ENCODE measurements at places on chromosomes 2 and 18.

GRCh38 chr18:8657873-8658470 lies 47.4 kb upstream of the MTCL1 start:
- DNase-seq, result no peak

DNA sequence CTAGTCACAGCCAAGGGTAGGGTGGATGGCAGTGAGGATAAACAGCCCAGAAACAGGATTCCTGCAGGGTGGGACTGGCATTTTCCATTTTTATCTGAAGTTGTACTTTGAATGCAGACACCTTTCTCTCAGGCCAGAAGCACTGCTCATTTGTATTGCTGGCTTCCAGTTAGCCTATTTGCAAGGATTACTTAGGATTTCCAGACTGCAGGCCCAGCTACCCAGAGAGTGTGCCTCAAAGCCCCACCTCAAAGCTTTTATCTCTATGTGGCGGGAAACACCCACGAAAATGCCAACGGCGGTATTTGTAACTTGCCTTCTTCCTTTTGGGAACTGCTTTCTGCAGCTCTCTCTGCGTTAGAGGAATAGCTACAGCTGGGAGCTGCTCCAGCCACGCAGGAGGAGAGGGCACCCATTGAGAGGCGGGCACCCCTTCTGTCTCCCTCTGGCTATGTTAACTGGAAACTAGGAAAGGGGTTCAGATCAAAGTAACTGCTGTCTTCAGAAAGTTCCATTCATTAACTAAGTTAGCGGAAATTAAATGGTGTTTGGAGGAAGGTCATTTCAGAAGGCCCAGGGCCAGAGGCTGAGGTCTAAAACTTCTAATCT lies 144.9 kb downstream of the TGIF1 start:
- DNase-seq, result no peak

- no peak for DNase-seq
These were observed 349.0 kb upstream of the TNP1 start for GRCh38 chr2:217208867-217209266.

DNA sequence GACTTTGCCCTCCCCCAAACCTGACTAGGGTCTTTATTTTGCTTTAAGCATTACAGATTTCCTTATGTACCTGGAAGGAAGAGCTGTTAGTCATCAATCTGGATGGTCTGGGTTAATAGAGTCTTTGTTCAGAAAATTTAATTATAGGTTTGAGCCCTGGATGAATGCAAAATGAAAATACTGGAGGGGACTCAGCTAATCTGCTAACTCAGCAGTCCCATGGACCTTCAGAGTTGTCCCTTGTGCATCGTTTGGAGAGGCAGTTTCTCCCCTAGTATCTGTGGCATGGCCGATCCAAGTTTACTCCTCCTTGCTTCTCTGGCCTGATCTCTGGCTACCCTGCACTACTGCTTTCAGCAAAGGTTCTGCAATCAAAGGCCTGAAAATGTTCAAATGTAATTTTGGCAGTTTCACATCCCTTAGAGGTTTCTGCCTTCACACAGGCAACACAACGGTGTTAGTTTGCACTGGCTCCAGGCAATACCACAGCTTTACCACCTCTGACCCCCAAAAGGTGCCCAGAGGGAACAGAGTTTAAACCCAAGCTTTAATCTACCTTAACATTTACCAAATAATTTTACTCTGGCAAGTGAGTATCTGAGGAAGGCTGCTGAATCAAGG lies 134.3 kb downstream of the THADA start:
- DNase-seq, result no peak

DNA sequence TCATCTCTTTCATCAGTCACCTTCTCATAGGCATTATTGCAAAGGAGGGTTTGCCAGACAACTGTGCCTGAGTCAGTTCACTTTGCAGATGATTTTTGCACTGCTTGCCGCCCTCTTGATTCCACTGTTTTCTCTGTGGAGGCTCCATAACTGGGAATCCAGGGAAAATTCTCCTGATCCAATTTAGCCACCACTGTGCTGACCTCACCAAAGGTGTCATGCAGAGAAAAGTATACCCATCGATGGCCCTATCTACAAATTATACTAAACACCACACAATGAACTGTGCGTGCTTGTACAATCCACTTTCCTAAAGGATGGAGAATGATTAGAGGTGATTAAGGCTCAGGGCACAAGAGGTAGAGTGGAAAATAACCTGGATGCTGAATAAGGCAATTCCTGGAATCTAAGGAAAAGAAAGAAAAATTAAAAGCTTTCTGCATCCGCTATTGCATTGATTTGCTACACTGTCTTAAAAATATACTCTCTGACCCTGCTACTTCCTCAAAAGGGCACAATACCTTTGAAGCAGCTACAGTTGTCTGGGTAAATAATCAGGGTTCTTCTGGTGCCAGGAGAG lies 409.4 kb downstream of the RIT2 start:
- DNase-seq, result no peak

DNA sequence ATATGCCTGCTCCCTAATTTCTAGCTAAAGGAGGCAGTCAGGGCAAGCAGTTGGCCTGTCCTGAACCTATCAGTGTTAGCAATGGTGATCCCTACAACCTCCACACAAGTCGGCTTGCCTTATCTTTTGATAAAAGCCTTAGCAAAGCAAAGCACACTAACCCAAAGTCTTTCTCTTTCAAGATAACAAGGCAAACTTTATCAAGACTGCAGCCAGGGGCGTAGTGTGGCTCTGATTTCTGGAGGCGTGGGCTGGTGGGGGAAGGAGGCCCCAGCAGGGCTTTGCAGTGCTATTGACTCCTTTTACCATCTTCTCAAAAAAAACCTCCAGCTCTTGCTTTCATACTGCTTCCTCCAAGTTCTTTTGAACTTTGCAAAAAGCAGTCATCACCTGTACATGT lies 40.2 kb upstream of the LAMA1 start:
- no peak for DNase-seq

DNA sequence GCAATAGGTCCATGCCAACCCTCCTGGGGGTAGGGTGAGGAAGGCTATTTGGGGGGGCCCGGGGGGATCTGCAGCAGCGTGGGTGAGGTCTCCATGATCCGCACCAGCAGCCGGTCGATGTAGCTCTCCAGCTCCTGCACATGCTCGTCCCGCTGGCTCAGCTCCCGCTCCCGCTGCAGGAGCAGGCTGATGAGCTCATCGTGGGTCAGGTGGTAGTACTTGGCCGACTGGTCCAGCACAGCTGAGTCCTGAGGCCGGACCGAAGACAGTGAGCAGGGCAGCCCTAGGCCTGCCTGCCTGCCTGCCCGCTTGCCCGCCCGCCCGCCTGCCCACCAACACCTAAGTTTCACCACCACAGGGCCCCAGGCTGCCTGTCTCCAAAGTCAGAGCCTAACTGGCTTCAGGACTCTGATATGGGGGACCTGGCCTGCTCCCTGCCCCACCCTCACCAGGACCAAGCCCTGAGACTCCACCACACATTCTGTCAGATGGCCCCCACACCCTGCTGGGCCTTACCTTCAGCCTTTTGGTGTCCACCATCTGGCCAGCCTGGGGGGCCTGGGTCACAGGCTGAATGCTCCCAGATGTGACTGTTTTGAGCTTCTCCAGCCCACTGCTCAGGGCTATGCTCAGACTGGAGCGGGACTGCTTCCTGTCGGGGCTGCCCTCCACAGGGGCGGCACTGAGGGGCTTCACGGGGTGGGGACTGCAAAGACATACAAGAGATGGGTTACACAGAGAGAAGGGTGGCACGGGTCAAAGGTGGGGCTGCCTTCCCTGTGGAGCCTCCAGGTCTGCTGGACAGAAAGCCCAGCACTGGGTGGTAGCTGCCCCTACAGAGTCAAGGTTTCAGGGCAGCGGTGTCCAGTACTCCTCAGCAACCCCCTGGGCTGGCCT lies 4.2 kb upstream of the SFXN5 start:
- DNase-seq, result no peak

GRCh38 chr2:44692821-44693220 lies 248.7 kb upstream of the SIX3 start:
- DNase-seq, result no peak

DNA sequence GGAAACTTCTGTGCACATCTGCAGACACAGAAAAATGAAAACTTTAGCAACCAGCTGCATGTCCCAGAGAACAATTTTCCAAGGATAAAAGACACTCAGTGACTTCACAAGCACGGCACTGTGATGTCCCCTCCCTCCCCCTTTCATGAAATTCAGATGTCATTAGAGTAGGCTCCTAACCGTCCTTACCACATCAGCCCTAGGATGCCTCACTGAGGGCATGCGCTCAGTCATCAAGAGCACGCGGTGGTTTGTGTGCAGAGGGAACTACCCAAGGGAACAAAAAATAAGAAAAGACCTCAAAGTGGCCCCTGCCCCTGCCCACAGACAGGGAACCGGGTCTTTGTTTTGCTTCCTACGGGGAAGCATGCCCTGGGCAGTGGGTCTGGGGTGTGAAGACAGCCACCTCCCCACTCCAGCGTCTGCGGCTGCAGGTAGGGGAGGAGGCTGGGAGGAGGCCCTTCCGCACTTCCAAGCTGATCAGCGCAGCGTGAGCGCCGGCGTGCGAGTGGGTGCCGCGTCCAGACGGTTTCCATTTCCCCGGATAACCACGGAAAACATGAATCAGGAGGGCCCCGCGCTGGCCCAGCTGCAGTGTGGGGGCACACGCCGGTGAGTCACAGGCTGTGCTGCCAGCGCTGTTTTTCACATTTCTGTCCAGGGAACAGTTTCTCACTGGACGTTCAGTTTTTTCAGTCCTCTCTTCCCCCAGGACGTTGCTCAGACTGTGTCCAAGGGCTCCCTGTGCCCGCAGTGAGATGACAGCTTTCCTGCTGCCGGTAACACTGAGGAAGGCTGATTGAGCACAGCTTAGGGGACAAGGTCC lies 70.6 kb downstream of the COPS8 start:
- DNase-seq, result no peak

DNA sequence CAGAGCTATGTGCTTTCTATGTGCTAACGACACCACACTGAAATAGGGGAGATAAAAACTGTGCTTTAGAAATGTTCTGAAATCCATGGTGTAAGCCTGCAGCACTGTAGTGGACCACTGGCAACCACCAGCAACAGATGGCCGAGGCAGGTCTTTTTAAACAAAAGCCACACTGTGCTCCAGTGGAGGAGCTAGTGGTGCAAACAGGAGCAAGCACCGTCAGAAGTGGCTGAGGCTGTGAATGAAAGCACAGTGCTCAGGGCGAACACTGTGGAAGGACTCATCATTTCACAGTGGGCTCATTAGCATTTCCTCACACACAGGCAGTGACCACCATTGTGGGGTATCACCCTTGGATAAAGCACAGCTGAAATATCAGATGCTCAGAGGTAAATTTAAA lies 22.9 kb upstream of the MTX2 start:
- no peak for DNase-seq

- DNase-seq, result no peak
These were observed 20.9 kb upstream of the SCN1A start for GRCh38 chr2:166148500-166149400.

DNA sequence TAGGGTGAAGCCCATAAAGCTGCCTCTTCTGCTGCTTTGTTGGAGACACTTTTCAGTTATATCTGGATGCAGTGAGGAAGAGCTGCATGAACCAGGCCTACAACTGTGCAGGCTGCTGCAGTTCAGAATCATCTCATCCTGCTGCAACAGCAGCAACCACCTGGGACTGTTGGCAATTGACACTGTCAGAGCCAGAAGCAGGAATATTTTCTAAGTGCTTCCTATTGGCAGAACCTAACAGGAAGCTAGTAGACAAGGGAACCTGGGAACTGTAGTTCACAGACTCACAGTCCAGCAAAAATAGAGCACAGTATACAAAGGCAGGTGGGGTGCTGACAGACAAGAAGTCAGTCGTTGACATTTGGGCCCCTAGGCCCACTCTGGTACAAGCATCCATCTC lies 452.9 kb upstream of the SPRED2 start:
- no peak for DNase-seq

DNA sequence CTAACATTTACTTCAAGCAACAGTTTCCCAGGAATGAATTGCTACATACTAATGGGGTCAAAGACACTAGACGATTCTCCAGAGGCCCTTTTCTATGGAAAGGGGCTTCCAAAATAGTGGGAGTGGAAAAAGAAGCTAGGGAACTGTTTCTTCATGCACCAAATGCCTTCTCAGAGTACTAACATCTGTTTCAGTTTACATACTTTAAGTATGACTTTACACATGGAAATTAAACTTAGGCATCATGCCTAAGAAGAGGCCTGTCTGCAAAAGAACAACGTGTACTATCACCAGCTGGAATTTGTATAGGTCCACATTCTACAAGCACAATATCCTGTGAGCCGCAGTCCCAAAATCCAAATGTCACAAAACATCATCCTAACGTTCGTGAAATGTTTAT lies 29.4 kb upstream of the WDR75 start:
- no peak for DNase-seq

DNA sequence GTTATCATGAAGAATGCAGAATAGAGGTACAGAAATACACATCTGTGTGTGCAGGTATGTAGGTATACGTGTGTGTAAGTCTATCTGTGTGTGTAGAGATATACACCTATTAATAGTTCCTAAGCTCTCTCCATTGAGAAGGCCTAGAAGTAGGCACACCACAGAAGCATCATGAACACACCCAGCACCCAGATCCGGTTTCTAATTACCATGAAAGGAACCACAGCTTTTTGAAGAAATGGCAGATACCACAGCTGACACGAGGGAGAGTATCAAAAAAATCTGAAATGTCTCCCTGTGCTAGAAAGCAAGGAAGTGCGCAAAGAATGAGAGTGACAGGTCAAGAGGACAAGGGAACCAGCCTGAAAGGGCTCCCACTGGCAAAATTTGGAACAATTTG lies 27.7 kb upstream of the AP1S3 start:
- DNase-seq, result no peak

Data from activated T-helper 1 cell treated with anti-CD3 and anti-CD28 coated beads, Interleukin-2, amount 50 U/mL, for 16 hours (primary cell).